ENCODE measurements at places on chromosomes 4 and X. TPM values are rescaled to one million over a fixed set of nuclear protein-coding genes. Genes with fewer than 3 reads are reported as not detected.

Gene TCEAL6
- not detected for total RNA-seq

Gene FNIP2
- 15.7 TPM for total RNA-seq

Gene FOXP3
- not detected for total RNA-seq

Gene FGF16
- total RNA-seq: 0.22 TPM

Gene SPANXN3
- not detected for total RNA-seq

Gene BMX
- not detected for total RNA-seq

Gene ARX
- total RNA-seq: not detected

Gene TBC1D9
- 41.3 TPM for total RNA-seq

Gene USP17L15
- not detected for total RNA-seq

Gene TADA2B
- total RNA-seq: 14.2 TPM

Gene TXK
- not detected for total RNA-seq

Gene ENPP6
- total RNA-seq: not detected

Data from placental epithelial cell (primary cell).